GM04503 (cell line): ENCODE measurements at places on chromosomes 2 and 18.
A peak's percentile ranks its signal among the peaks of the same experiment; 100 is the strongest.

GRCh38 chr2:44477657-44478414 lies 116.1 kb downstream of the CAMKMT start:
- no peak for DNase-seq

DNA sequence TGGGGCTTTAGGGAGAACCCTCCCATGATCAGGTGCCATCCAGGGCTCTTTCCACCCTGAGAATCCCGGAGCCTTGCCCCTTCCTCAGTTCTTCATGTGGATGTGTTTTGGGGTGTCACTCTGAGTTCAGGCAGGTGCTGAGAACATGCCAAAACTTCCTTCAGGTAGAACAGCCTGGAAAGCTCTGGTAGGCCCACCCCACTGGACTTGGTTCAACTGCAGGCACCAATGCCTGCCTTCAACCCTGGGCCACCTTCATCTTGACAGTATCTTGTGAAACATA lies 85.8 kb downstream of the EPAS1 start:
- DNase-seq: no peak

DNA sequence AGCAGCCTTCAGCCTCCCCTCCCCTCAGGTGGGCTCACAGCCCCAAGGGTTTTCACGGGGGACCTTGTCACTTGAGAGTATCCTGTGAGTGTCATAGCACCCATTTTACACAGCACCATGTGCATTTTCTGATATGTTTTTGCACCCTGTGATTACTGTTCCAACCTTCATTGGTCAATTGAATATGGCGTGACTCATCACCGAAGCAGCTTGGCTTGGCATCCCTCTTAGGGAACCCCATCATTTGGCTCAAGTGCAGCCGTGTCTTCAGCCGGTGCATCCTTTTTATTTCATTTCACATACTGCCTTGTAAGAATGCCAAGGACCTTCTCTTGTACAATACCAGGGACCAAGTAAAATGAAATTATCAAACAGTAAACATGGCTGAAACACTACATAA lies 57.6 kb downstream of the NPAS2 start:
- no peak for DNase-seq

DNA sequence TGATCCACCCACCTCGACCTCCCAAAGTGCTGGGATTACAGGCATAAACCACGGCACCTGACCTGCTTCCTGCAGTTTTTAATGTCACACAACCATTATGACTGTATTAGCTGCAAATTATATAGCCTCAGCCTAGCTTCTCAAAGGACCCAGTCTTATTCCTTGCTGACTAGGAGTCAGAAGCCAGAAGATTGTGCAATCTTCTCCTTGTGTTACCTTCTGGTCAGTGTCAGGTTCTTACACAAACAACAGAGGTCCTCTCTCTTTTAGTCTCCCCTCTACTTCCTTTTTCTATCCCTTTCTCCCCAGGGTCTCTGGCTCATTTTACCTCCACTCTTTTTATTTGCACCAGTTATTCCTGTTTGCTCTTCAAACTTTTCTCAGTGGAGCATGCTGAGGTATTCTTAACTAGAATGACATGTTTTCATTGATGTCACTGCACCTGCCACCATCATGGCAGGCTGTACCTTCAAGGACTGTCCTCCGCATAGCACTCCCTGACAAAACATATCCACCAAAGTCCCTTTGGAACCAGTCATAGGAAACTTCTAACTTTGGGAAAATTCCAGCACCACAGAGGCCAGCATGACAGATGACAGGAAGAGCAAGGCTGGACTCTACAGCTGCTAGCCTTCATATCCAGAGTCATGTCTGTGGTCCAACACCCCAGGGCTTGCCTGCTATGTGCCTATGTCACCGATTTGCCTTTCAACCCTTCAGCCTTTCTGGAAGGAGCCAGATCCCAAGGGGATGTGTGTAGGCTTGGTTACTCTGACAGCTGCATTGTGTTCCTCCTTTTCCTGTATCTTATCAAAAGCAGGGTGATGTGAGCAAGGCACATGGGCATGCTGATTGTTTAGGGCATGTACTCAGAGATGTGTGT lies 45.2 kb upstream of the EPC2 start:
- no peak for DNase-seq

GRCh38 chr2:66303471-66303870 lies 131.5 kb upstream of the MEIS1 start:
- DNase-seq: no peak

- DNase-seq: no peak
These were observed 9.5 kb downstream of the SMYD1 start for GRCh38 chr2:88077080-88077479.

DNA sequence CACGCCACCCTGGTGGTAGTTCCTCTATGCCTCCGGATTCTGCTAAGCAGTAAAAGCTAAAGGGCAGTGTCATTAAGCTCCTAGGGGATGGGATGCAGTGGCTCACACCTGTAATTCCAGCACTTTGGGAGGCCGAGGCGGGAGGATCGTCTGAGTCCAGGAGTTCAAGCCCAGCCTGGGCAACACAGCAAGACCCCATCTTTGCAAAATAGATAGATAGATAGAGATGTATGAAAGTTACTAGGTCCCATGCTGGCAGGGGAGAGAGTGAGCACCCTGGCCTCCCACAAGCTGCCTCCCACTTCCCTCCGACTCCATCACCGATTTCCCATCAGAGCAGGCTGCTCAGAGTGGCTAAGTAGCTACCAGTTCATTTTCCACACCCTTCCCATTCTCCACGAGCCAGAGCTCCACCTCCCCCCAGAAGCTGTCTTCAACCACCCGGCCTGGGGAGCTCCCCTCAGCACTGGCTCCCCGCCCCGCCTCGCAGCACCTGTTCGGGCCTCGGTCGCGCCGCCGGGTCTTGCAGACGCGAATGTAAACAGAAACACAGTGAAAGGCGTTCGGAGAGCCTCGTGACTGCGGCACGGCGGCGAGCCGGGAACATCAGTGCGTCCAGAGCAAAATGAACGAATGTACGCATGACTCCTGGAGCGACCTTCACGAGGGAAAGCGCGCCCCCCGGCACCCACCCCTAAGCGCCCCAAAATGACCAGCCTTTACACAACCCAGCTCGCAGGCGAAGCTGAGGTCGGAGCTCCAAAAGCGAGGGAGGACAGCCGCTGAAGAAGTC lies 598 bp upstream of the CEP68 start:
- no peak for DNase-seq

- no peak for DNase-seq
These were observed 454.4 kb upstream of the ACVR2A start for GRCh38 chr2:147390475-147390874.

DNA sequence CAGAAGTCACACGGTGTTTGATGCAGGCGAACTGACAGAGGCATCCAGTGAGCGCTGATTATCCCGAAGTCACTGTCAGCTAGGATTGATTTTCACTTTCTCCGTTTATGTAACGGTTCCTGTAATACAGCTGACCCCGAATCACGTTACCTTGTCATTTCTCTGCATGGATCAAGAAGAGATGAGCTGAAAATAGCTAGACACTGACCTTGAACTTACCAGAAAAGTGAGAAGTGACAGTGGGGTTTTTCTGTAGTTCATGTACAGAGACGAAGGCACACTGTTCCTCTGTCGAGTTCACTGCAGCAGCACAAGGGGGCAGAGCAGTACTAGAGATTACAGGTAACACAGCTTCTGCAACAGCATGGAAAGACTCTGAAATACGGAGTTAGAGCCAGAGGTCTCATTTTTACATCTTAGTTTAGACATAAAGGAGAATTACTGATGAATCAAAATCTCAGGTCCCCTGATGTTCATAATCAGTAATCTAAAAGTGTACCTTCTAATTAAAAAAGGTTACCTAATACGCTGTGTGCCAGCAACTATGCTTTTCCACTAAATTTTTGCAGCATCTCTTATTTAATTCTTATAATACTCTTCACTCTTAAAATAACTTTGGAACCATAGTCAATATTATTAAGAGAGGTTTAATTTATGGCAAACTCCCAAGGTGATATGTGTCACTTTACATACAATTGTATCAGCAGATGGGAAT lies 33.1 kb downstream of the ARHGAP15 start:
- no peak for DNase-seq

DNA sequence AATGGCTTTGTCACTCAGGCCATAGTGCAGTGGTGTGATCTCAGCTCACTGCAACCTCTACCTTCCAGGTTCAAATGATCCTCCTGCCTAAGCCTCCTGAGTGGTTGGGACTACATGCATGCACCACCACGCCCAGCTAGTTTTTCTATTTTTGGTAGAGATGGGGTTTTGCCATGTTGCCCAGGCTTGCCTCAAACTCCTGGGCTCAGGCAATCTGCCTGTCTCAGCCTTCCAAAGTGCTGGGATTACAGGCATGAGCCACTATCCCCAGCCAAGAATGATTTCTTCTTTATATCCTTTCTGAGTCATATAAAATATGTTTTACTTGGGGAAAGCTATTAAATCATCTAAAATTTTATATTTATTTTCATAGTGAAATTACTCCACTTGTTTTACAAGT lies 61.3 kb downstream of the CYBRD1 start:
- DNase-seq: no peak

- no peak for DNase-seq
These were observed 1.9 kb upstream of the GRP start for GRCh38 chr18:59218018-59218417.

DNA sequence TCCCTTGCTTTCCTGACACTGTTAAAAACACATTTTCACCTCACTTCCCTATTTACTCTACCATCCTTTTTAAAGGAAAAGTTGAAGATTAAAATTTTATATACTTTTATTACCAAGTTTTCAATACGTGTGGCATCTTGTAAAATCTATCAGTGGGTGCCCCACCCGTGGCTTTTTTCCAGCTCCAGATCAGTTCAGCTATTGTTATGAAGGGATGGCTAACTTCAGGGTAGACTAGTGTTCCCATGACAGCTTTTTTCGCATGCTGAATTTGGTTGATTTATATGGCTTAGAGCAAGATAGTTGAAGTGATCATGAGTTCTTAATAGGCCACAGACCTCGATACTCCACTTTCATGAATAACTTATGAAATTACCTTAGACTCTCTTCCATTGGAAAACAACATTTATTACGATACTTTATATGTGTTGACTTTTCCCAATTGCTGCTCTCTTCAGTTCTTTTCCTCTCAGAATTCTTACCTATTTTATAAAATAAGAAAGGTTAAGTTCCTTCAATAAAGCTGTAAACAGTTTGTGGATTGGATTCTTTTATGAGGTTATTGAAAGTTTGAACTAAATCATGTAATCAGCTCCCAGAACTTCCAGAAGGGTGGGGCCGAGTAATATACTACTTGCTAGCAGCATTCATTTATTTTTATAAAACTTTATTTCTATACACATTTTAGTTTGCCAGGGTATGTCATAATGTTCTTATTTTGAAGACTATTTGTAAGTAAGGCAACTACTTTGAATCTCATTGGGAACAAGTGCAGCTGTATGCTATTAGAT lies 680.9 kb downstream of the SATB2 start:
- no peak for DNase-seq

GRCh38 chr2:226760412-226761194 lies 39.0 kb downstream of the IRS1 start:
- DNase-seq: peak; percentile 51

GRCh38 chr2:191115804-191116203 lies 35.0 kb downstream of the STAT4 start:
- no peak for DNase-seq

GRCh38 chr2:194289712-194290346 lies 1367.2 kb upstream of the SLC39A10 start:
- DNase-seq: no peak

DNA sequence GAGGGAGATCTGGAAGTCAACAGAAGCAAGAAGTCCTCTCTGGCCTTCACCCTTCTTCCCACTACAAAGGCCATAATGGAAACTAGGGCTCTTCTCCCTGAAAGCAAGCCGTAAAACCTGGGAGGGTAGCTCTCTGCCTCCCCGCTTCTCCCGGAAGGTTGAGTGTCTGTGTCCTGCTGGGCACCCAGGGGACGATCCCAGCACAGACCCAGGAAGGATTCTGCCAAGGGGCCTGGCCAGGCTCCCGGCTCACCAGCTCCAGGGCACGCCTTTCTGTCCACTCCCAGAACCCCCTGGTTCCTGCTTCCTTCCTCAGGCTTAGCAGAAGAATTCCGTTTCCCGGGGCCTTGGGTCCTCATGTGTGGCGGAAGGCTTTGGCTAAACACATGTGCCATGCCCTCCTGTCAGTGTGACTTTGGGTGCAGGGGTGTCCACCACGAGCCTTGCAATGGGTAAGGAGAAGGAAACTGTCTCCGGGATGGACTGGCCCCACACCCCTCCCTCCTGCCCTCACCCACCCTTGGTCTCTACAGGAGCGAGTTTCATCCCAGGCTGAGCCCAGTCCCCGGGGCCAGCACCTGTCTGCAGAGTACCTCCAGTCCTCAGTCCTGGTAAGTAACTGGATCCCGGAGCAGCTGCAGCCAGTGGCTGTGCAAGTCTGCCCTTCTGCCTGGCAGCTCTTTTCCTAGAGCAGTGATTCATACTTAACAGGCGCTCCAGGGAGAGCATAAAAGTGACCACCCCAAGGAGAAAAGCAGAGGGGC lies 135.8 kb downstream of the TPO start:
- DNase-seq: no peak

DNA sequence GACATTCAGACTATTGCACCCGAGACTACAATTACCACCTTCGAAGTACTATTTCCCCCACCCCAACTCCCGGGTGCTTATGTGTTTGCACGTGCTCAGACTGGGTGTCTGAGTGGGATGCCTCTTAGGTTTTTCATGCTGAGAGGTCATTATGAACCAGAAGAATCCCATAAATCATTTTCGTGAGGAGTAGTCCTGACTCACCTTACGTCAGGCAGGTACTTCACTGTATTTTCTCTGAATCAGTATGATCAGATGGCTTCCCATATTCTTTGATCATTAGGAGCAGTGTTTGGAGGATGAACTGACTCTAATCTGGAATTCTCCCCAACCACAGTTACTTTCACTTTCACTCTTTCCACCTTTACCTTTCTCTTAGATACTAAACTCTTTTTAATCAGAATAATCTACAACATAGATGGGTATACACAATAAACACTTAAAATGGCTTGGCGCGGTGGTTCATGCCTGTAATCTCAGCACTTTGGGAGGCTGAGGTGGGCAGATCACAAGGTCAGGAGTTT lies 38.4 kb upstream of the STAT4 start:
- DNase-seq: no peak

- no peak for DNase-seq
These were observed 44.8 kb downstream of the CDH2 start for GRCh38 chr18:28132084-28132483.

GRCh38 chr18:40670668-40671375 lies 1284.2 kb upstream of the PIK3C3 start:
- DNase-seq: no peak

DNA sequence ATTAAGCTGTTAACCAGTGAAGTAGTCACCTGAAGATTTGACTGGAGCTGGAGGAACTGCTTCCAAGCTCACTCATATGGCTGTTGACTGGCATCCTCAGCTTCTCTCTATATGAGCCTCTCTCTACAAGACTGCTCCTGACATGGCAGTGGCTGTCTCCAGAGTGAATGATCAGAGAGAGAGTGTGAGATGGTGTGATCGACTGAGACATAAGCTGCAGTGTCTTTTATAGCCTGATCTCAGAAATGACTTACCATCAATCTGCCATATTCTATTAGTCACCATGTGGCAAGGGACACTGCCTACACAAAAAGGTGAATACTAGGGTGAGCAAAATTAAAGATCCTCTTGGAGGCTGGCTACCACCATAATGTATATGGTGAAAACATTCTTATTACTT lies 7.8 kb upstream of the RBMS1 start:
- no peak for DNase-seq

- DNase-seq: no peak
These were observed 43.0 kb downstream of the OSGEPL1 start for GRCh38 chr2:189719571-189719970.
